ENCODE measurements at places on chromosomes 6 and 20.

DNA sequence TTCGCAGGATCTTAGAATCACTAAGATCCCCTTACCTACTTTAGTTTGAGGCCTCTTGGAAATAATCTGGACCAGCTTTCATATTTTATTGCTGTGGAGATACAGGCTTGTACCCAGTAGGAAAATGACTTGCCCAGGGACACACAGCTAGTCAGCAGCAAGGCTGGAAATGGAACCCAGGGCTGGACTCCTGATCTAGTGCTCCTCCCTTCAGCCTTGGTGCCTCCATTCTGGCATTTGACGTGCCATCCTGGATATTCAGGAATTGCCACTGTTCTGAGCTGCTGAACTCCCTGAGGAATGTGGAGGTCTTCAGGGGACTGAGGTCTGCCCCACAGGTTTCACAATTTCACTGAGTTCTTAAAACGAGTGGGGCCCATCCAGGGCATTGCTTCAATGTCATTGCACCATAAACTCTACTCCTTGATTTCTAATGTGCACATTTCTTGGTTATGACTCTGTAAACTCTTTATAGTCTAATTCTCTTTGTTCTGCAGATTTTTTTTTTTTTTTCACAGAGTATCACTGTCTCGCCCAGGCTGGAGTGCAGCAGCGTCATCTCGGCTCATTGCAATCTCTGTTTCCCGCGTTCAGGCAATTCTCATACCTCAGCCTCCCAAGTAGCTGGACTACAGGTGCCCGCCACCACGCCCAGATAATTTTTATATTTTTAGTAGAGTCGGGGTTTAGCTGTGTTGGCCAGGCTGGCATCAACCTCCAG, 26.7 kb upstream of the CDKN1A start:
- ATAC-seq, result no peak

GRCh38 chr20:2814587-2815051, at the start of gene C20orf141:
C20orf141 (plus strand) TSS chr20:2814987; CDS start chr20:2815185, 198 bp downstream.
- ATAC-seq, result no peak

DNA sequence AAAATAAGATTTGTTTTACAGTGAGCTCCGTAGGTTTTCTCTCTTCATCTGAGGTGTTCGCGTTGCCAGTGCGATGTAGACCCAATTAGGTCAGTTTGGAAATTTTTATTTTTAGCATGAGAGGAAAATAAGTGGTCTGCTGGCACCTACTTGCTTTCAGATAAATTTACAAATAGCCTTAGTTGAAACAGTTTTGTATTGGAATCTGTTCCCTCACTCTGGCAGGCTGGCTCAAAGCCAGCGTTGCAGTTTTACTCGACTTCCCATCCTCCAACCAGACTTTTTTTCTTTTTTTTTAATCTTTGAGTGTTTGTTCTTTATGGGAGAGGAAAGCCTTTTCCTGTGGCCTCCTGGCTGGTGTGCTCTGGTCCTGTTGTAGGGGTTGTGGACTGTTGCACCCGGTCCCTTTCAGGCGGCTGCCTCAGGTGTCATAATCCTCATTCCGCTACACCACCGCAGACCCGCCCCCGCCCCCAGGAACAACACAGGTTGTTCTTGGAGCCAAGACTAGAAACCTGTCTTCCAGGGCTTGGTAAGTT, 46.7 kb downstream of the TIAM2 start:
- ATAC-seq, result no peak

DNA sequence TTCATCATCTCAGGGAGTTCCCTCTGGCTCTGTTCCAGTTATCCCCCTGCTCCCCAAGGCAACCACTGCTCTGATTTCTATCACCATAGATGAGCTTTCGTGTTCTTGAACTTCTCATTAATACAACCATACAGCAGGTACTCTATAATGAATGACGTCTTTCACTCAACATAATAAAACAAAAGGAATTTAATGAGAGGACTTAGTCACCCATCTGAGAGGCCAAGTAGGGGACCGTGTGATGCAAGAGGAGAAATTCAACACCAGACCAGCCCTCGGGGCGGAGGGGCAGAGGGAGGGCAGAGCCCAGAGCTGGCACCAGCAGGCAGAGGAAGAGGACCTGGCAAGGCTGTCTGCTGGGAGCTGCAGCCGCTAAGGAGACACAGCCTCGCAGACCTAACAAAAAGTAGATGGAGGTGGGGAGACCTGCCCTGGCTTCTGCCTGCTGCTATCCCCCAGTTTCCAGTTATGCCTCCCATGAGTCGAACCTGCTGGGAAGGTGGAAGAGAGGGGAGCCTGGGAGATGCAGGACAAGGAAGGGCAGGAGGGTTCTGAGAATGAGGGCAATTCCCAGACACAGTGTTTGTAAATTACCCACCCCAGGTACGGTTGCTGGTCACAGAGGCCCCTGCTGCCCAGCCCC, 13.8 kb downstream of the CCN5 start:
- ATAC-seq, result no peak

DNA sequence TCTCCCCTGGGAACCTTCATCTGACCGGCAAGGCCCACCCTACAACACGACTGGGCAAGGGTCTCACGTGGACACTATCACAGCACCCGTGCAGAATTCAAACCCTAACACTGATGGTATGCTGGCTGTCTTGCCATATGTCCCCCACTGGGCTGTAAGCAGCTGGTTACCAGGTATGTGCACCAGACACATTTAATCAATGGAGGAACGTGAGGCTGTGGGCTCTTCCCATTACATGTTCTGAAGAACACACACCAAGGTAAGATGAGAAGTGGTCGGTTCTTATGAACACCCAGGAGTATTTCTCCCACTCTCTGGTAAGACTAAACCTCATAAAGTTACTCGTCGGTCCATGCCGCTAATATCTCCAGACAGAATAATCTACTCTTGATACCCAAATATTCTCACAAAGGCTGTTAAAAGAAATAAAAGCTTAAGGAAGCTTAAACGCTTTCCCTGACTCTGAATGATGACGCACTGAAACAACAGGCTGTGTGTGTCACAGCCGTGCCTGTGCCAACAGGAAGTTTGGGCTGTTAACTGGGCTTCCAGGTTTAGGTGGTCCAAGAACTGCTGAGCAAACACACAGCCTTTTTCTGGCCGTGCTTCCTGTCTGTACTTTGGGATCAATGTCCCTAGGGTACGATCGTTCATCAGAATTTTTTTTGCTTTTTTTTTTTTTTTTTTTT, 75.3 kb downstream of the SLC23A2 start:
- ATAC-seq, result no peak

Data from activated CD4-positive, CD25-positive, alpha-beta regulatory T cell treated with anti-CD3 and anti-CD28 coated beads, Interleukin-2, amount 50 U/mL, for 24 hours (primary cell).